ENCODE measurements at places on chromosomes 11 and 22.

DNA sequence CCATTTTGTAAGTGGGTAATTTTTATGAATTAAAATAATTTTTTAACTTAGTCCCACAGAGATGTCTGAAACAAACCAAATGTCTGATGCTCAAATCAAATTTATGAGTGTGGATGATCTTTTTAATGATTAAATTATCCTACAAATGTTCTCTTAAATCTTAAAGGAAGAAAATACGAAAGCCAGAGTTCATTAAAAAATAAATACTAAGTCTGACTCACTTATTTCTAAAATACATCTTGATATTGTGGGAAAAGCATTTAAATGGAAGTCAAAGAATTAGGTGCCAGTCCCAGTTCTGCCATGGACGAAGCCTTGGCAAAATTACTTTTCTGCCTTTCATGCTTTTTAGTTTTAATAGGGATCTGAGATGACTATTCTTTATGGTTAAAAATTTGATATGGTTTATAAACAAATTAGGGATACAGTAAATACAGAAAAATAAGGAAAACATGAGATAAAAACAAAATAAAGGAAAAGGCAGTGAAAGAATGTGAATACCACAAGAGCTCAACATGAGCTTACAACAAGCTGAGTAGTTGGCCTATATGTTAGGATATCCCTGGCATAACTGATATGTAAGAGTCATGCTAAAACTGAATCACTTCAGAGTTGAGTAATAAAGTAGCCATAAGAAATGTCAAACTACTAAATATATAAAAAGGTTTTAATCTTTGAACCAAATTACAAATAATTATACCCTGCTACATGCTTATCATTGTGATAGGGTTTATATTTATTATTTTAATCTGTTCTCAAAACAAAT, 9.2 kb downstream of the CCDC34 start:
- DNase-seq, result no peak

DNA sequence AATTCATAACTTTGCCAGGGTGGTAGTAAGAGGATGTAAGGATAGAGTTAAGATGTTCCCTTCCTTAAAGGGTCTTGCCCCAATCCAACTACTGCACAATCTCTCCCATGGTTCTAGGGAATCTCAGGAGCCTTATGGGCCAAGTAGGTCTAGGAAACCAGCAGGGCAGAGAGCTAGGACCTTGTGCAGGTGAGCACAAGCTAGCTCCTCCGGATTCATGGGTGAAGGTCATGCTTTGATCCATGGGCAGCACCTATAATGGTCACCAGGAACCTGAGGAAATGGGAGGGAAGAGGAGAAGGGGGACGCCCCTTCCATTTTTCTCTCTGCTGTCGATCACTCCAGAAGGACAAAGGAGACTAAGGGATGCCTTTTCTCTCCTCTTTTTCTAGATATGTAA, 16.8 kb downstream of the KCNJ11 start:
- no peak for DNase-seq

GRCh38 chr11:115706626-115707135, 202.5 kb upstream of the CADM1 start:
- no peak for DNase-seq

DNA sequence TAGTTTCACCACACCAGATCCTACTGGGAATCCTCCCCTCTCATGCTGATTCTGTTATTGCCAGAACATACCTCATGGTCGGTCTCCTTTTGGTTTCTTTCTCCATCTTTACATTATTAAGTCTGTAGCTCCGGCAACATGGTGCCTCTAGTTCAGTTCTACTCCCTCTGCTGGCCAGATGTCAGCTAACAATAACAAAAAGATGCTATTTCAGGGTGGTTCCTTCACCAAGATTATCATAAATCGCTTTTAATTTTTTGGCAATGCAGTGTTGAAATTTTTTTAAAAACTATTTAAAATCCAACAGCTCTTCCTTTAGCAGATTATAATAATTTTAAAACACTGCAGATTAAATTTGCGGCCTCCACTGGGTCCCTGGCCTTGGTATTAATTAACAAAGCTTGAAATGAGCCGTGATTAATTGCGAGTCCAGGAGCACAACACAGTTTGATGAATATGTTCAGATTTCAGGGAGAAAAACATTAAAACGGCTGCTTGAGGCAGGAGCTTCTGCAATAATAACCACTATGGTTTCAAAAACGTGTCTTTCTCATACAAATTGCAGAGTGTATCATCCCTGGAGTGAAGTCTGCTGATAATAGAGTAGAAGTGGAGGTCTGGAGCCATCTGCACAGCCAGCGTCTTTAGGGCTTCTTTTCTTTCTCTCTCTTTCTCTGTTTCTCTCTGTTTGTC, 492.9 kb upstream of the KIRREL3 start:
- no peak for DNase-seq

DNA sequence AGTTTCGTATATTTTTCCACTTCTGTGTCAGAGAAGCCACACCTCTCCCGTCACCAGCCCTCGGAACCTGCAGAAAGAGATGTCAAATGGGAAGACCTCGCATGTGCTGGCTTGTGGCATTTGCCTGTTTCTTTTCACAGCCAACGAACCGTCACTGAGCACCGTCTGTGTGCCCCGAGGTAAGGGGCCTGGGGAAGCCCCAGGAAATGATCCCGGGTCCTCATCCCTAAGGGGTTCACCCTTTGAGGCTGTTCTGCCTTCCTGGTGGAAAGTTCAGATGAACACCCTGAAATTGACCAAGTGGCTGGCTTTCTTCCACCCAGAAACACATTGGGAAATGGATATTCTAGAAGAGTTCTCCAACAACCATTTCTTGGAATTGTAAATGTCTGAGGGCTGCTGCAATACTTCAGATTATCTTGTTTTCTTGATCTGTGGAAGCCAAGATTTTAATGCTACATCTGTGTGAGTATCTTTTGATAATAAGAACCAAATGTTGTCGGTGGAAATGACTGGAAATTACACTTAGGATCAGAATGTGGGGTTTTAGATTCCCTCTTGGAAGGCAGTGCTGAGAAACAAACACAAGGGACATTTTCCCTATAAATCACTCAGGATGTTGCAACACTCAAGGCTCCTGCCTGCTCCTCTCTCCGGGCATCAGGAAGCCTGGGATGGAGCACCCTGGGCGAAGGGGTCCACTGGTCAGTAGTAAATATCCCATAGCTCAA, 37.6 kb downstream of the RIBC2 start:
- no peak for DNase-seq

GRCh38 chr11:12806113-12806512, 131.9 kb downstream of the TEAD1 start:
- no peak for DNase-seq

- no peak for DNase-seq
These were observed 469.2 kb upstream of the ANO5 start for GRCh38 chr11:21723678-21724077.

DNA sequence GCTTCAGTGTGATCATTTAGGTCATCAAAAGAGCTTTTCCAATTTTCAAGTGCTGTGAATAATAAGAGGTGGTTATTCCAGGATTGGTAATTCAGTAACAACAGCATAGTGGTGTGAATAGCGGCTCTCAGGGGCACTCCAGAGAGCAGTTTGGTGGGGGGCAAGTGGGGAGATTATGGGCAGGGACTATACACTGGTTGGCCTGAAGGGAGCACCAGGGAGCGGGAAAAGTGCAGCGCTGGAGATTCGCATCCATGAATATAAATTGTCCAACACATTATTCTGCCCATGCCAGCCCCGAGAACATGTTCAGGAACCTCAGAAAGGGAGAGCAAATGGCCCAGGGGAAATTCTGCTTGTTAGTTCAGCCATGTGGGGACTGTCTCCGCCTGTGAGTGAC, 37.9 kb downstream of the OR6Q1 start:
- no peak for DNase-seq

GRCh38 chr11:60919320-60919719, 4.9 kb upstream of the TMEM132A start:
- DNase-seq, result no peak

DNA sequence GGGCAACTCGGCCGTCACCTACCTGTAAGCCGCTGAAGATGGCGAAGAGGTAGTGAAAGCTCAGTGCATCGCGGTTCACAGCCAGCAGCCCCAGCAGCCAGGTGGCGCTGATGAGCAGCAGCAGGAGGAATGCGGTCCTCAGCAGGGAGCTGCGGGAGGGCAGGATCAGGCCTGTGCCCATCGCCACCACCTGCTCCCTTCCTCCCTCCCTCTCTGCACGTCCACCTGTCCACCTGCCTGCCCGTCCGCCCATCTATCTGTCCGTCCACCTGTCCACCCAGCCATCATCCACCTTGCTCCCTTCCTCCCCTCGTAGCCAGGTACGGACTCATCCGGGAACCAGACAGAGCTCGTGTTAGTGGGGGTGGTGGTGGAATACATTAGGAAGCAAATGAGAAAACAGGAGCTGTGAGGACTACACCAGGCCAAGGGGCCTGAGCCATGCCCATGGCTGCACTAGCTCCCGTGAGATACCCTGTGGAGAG, 32.2 kb downstream of the TRMU start:
- peak; percentile 69 for DNase-seq

- DNase-seq, result peak; percentile 37
These were observed 1.8 kb downstream of the CELF1 start for GRCh38 chr11:47551086-47551485.

- no peak for DNase-seq
These were observed 99.1 kb downstream of the GAB2 start for GRCh38 chr11:78318321-78319114.

- no peak for DNase-seq
These were observed 122.9 kb downstream of the DCDC1 start for GRCh38 chr11:31246451-31247165.

DNA sequence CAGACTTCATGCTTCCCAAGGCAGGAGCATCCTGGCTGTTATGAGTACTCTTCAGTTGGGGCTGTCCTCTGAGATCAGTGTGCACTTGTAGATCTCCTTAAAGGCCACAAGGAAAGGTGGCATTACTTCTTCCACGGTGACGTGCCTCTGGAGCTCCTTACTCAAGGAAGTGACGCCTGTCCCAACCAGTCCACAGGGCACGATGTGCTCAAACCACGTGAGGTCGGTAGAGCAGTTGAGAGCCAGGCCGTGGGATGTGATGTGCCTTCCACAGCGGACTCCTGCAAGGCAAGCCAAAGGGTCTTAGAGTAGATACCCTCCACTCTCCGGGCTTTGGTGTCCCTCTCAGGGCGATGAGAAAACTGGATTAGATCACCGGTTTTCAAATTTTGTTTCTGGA, 1.4 kb downstream of the LIPT2 start:
- no peak for DNase-seq

GRCh38 chr11:130087294-130087926, 17.7 kb downstream of the APLP2 start:
- DNase-seq, result no peak

GRCh38 chr22:41931701-41932269, 5.2 kb upstream of the TNFRSF13C start:
- DNase-seq, result no peak

DNA sequence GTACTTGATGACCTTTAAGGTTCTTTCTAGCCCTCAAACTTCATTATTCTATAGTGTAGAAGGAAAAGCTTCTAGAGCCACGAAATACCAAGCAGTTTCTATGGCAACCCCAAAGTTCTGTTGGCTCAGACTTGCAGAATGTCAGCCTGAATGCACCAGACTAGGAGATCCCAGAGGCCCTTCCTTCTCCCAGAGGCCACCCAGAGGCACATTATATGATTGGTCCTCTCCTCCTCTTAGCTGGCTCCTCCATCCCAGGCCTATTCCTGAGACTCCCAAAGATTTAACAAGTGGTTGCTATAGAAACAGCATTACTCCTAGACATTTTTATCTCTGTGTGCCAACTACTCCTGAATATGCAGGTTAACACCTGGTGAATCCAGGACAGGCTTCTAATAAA, 69.2 kb upstream of the CCDC90B start:
- no peak for DNase-seq

- DNase-seq, result no peak
These were observed 35.5 kb upstream of the SYT13 start for GRCh38 chr11:45321669-45322068.

- peak; percentile 70 for DNase-seq
These were observed 66.3 kb upstream of the PRDM11 start for GRCh38 chr11:45079943-45080719.

DNA sequence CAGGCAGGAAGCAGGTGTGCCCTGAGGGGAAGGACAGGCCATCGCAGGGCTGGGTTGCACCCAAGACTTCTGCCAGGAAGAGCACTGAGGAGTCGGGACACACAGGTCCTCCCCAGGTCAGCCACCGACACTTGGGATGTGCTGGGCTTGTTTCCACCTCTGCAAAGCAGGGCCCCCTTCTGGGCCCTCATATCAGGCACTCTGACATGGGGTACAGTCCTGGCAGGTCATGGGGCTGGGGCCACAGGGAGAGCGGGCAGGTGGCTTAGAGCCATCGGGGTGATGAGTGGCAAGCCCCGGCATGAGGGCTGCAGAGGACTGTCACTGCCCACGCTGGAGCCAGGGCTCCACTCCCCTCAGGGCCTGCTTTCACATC, 7.9 kb upstream of the ADORA2A start:
- no peak for DNase-seq

DNA sequence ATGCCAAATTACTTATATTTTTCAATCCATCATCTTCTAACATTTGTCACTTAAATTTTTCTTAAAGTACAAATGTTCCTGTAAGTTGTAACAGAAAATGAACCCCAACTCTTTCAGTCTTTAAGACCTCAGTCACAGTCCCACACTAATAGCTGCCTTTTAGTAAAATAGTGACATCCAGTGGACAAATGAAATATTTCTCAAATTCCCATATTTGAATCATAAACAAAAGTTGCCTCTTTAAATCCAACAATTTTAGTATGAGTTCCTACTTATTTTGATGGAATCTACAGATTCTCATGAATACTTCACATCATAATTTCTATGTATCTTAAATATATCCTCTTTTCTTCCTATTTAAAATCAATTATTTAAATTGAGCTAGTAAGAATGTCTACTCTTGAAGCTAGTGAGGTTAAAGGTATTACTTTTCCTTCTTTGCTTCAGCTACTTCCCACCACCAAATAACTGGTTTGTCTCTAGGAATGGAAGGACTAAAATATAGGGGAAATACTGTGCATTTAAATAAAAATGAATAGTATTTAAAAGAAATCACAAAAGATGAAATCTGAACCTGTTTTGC, 9.2 kb downstream of the LIN7C start:
- DNase-seq, result peak; percentile 21

DNA sequence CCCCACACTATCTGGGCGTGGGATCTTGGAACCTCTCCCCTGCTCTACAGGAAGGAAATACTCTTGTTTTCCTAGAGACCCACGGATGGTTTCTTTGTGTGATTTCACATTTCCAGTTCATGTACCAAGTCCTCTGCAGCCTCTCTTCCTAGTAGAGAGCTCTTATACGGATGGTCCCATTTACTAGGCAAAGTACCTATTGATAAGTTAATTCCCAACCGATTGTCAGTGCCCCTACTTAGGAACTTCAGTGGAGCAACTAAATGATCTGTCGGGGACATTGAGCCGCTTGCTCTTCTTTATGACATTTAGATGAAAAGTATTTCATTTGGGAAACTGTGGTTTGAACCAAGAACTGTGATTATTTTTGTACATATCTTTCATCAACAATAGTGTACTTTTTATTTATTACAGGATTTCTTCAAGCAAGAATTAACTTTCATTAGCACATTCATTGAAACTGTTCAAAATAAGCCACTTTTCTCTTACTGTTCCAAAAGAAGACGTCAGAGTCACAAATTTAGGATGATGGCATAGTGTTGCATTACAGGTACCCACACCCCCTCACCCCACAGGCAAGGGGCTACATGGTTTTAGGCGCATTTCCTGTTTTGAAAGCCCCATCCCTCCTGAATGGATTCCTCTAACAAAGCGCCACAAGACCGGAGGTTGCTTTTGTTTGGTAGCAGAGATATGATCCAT, 34.2 kb downstream of the ELMOD1 start:
- DNase-seq, result no peak

- no peak for DNase-seq
These were observed 82.2 kb downstream of the PISD start for GRCh38 chr22:31579835-31580242.

Measured in activated CD4-positive, alpha-beta T cell treated with anti-CD3 and anti-CD28 coated beads, Interleukin-2, amount 50 U/mL, for 16 hours (primary cell).